ENCODE measurements at places on chromosomes 12 and 14. TPM values are rescaled to one million over a fixed set of nuclear protein-coding genes. Genes with fewer than 3 reads are reported as not detected.

- DNase-seq: no peak
These were observed 125.4 kb downstream of the SAMD4A start for GRCh38 chr14:54692284-54692772.

DNA sequence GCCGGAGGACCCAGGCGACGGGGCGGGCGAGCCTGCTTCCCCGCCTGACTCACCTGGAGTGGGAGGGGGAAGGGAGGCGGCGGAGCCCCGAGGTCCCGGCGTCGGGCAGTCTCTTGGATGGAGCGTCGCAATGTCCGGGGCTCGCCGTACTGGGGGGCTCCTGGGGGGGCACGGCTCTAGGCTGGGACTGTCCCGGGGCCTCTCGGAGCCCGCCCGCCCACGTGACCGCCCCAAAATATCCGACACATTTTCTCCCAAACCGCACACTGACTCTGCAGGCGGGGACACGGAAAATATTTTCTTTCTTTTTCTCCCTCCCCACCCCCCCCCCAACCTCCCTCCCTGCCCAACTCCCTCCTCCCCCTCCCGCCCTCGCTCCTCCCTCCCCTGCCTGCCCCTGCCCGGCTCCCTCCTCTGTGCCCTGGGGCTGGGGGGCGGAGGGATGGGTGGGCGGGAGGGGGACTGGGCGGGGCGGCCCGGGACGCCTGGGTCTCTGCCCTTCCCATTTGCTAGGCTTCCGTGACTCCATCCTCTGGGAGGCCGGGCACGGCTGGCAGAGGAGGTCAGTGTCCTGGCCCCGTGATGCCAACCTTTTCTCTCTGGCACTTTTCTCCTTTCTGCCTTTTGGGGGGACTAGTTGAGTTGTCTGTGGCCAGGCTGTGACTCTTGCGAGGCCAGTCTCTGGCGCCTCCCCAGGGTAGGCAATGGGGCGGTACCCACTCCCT is at the start of gene RARG:
TSS of gene RARG (minus strand) at position 289 of the 725 bp plus-strand sequence. CDS start 4,664 bp downstream, outside the sequence.
- peak; percentile 76 for DNase-seq

GRCh38 chr12:85657251-85657650 is 179.0 kb downstream of the RASSF9 start:
- DNase-seq: no peak

MSI1 gene
- 1.4 TPM for polyA plus RNA-seq

DNA sequence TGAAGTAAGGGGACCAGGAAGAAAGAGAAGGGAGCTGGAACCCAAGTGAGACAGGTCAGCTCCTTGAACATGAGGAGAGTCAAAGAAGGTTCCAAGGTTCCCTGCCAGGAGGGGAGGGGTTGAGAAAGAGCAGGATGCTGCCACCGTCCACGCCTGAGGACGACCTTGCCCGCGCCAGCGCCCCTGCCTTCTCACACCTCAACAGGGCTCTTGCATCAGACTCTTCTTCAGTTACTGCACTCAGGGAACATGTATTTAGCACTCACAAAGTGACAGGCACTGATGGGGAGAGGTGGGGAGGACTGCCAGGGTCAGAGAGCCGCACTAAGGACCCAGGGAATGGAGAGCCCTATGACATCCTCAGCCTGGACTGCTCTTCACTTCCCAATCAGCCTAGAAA is 102.1 kb upstream of the NUDT4 start:
- no peak for DNase-seq

GRCh38 chr12:132356691-132357622 is 27.6 kb upstream of the GALNT9 start:
- DNase-seq: peak; percentile 67

LRRC23 gene
- polyA plus RNA-seq: 17.2 TPM

GRCh38 chr14:104891664-104892530 is 26.8 kb downstream of the CEP170B start:
- no peak for DNase-seq

- DNase-seq: no peak
These were observed 62.7 kb downstream of the EEA1 start for GRCh38 chr12:92866418-92866817.

- no peak for DNase-seq
These were observed 5.6 kb upstream of the OR10P1 start for GRCh38 chr12:55631056-55631455.

- peak; percentile 1 for DNase-seq
These were observed 319.0 kb downstream of the FOXG1 start for GRCh38 chr14:29085546-29085945.

CFAP251 gene
- 1.2 TPM for polyA plus RNA-seq

UBE3B gene
- 14.5 TPM for polyA plus RNA-seq

GRCh38 chr12:21795648-21796328 is 21.3 kb upstream of the KCNJ8 start:
- no peak for DNase-seq

RTL1 gene
- polyA plus RNA-seq: 0.03 TPM

TBC1D30 gene
- polyA plus RNA-seq: 0.67 TPM

KTN1 gene
- polyA plus RNA-seq: 157 TPM

GRCh38 chr14:92247341-92247740 is 75.6 kb upstream of the SLC24A4 start:
- no peak for DNase-seq
